ENCODE measurements at places on chromosomes 6 and 20. TPM values are rescaled to one million over a fixed set of nuclear protein-coding genes. Genes with fewer than 3 reads are reported as not detected.

GRCh38 chr20:39800548-39800947 is 838.4 kb downstream of the DHX35 start:
- DNase-seq, result no peak

- DNase-seq, result peak; percentile 21
Measured at GRCh38 chr20:23782366-23782983, 31.7 kb upstream of the CST1 start.

- no peak for DNase-seq
Measured at GRCh38 chr6:129634411-129635230, 75.4 kb downstream of the ARHGAP18 start.

The CD109 gene
- total RNA-seq, result 12.2 TPM

The NFKBIL1 gene
- 10.6 TPM for total RNA-seq

The EPHA7 gene
- total RNA-seq, result not detected

The OXT gene
- total RNA-seq, result not detected
